Right cardiac atrium (tissue), 5 donors: ENCODE measurements at places on chromosomes 4 and X. TPM values are rescaled to one million over a fixed set of nuclear protein-coding genes. Genes with fewer than 3 reads are reported as not detected.

Gene GNRHR
- total RNA-seq = not detected

Gene COL4A5
- total RNA-seq = 18.0 TPM

Gene ZNF141
- 11.2 TPM for total RNA-seq

Gene HUWE1
- 146 TPM for total RNA-seq

Gene SRP72
- 36.2 TPM for total RNA-seq

Gene NDUFC1
- total RNA-seq = 167 TPM

Gene FAT4
- 13.2 TPM for total RNA-seq

Gene NLGN4X
- 6.7 TPM for total RNA-seq

Gene EXOC1L
- total RNA-seq = not detected

Gene TACC3
- total RNA-seq = 10.8 TPM

Gene BMPR1B
- total RNA-seq = 0.88 TPM

Gene NXF2B
- total RNA-seq = not detected

Gene SPANXN5
- total RNA-seq = not detected

Gene SH3RF1
- total RNA-seq = 11.8 TPM

Gene VCX3B
- total RNA-seq = 0.28 TPM

Gene ARMCX6
- total RNA-seq = 27.6 TPM

Gene DBET
- total RNA-seq = not detected

Gene PIR
- total RNA-seq = 14.8 TPM

Gene KIAA1210
- 0.06 TPM for total RNA-seq

Gene SULT1E1
- total RNA-seq = not detected

Gene SOWAHB
- total RNA-seq = not detected

Gene MAGEB17
- total RNA-seq = not detected

Gene PCYT1B
- 2.3 TPM for total RNA-seq

Gene FAM47E
- 2.6 TPM for total RNA-seq

Gene CYTL1
- 0.46 TPM for total RNA-seq

Gene TCEAL2
- 18.6 TPM for total RNA-seq

Gene GABRQ
- total RNA-seq = not detected

Gene PRR32
- total RNA-seq = 3.0 TPM

Gene LRRC66
- total RNA-seq = 0.50 TPM

Gene ZMAT1
- total RNA-seq = 9.6 TPM

Gene WAS
- 3.0 TPM for total RNA-seq

Gene IDUA
- total RNA-seq = 17.4 TPM

Gene VSIG4
- total RNA-seq = 38.4 TPM

Gene LUZP4
- not detected for total RNA-seq

Gene MAGEA2B
- total RNA-seq = not detected

Gene SYTL5
- total RNA-seq = 0.39 TPM

Gene COL4A6
- total RNA-seq = 18.1 TPM

Gene ASMT
- not detected for total RNA-seq

Gene GC
- total RNA-seq = 0.61 TPM

Gene OPRPN
- total RNA-seq = not detected

Gene ODAM
- not detected for total RNA-seq

Gene LNX1
- total RNA-seq = 9.4 TPM

Gene TEX13C
- not detected for total RNA-seq

Gene ASB9
- total RNA-seq = 2.0 TPM

Gene BCOR
- 18.3 TPM for total RNA-seq

Gene SLIT2
- 10.2 TPM for total RNA-seq

Gene HSFX1
- total RNA-seq = 3.1 TPM

Gene MAGEB1
- not detected for total RNA-seq

Gene SGMS2
- total RNA-seq = 29.1 TPM

Gene CABS1
- not detected for total RNA-seq

Gene ZNF718
- total RNA-seq = 6.0 TPM

Gene TMEM184C
- total RNA-seq = 28.9 TPM

Gene HPSE
- total RNA-seq = 1.5 TPM

Gene PPP4R3C
- total RNA-seq = not detected

Gene PPP2R2C
- 2.6 TPM for total RNA-seq

Gene UTP14A
- 8.6 TPM for total RNA-seq

Gene NEUROG2
- not detected for total RNA-seq

Gene VCX
- not detected for total RNA-seq
